ENCODE measurements at places on chromosomes 16 and 17.

DNA sequence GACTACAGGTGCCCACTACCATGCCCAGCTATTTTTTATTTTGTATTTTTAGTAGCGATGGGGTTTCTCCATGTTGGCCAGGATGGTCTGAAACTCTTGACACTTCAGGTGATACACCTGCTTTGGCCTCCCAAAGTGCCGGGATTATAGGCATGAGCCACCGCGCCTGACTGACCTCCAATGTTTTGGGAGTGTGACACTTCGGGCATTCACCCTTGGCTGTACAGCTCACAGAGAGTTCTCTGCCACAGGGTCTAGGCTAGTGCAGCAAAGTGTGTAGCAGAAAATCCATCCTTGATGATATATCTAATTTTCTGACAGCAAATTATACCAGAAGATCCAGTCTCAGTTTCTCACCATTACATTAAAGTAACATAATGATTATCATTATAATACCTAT lies 14.1 kb downstream of the FAM20A start:
- no peak for DNase-seq

- DNase-seq: no peak
Measured at GRCh38 chr17:63956296-63956920, 16.3 kb downstream of the SCN4A start.

- no peak for DNase-seq
Measured at GRCh38 chr17:80393961-80394360, 21.0 kb upstream of the ENDOV start.

DNA sequence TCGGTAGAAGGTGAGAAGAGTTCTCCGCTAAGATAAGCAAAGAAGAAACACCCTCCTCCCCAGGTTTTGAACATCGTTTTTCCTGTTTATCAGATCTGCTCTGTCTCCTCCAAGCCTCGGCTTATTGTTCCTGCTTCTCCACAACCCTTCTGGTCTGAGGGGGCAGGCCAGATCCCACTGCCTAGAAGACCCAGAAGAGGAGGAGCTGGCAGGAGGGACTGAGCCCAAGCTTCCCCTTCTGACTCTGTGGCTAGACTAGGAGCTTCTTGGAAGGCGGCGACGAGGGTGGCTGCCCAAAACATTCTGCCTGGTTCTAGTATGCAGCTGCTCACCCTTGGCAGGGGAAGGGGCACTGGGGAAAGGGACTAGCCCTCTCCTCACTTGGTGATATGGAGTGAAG lies 5.2 kb upstream of the HOXB5 start:
- no peak for DNase-seq

- no peak for DNase-seq
Measured at GRCh38 chr17:39695089-39695474, 4.8 kb upstream of the ERBB2 start.

DNA sequence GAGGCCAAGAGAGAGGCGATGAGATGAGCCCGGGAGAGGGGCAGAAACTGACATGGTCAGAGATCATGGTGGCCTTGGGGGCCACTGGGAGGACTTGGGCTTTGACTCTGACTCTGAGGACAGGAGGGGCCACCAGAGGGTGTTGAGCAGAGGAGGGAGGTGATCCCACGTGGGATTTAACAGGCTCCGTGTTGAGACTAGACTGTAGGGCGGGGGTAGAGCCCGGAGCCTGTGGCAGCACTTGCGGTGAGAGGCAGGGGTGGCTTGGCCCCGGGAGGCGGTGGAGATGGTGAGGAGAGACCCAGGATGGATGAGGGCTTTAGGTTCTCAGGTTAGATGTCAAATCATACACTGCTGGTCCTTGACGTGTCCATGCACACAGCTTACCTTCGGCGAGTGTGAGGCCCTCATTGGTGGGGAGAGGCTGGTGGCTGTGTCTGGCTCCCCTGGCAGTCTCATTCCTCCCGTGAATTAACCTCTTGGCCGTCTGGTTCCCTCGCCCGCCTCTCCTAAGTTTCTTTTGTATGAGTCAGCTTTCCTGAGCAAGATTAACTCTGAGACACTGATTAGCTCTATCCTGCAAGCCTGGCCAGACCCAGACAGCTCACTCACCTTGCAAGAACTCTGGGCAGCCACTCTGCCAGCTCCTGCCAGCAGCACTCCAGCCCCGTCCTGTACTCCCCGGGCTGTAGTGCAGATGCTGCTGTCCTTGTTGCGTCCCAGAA lies 39.7 kb downstream of the VPS35L start:
- no peak for DNase-seq

- DNase-seq: peak; percentile 75
Measured at GRCh38 chr17:52147431-52147830, 11.1 kb downstream of the CA10 start.

- DNase-seq: peak; percentile 65
Measured at GRCh38 chr17:59963738-59964481, 630 bp downstream of the RNFT1 start.

- DNase-seq: no peak
Measured at GRCh38 chr17:77566566-77567138, 391.9 kb upstream of the TNRC6C start.

DNA sequence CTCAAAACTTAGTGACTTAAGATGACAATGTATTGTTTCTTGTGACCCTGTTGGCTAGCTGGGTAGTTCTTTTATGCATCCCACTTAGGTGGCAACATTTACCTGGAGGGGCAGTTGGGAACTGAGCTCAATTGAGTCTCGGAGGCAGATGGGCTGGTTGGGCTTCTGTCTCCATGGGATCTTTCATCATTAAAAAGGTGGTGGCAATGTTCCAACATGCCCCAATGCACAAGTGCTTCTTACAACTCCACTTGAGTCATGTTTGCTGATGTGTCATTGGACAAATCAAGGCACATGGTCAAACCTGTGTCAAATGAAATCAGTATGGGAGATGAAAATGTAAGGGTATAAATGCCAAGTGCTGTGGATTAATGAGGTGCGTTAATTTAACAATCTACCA lies 11.7 kb upstream of the HS3ST3B1 start:
- DNase-seq: no peak

- no peak for DNase-seq
Measured at GRCh38 chr16:77912617-77913016, 109.7 kb upstream of the CLEC3A start.

DNA sequence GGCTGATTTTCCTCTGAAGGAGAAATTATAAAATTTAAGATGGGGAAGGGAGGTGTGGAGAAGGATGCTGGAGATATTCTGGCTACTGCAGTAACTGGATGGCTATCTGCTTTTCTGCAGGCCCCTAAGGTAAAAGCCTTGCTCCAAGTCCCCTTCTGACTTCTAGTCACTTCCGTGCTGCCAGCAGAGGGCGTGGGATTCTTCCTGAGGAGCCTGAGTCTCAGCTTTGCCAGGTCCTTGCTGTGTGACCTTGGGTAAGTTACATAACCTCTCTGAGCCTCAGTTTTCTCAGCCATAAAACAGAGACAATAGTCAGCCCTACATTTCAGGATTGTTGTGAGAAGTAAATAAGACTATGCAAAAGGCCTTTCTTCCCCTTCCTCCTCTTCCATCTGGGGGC lies 24.3 kb upstream of the TMEM220 start:
- peak; percentile 14 for DNase-seq

- peak; percentile 18 for DNase-seq
Measured at GRCh38 chr16:49704586-49705155, 151.2 kb downstream of the ZNF423 start.

DNA sequence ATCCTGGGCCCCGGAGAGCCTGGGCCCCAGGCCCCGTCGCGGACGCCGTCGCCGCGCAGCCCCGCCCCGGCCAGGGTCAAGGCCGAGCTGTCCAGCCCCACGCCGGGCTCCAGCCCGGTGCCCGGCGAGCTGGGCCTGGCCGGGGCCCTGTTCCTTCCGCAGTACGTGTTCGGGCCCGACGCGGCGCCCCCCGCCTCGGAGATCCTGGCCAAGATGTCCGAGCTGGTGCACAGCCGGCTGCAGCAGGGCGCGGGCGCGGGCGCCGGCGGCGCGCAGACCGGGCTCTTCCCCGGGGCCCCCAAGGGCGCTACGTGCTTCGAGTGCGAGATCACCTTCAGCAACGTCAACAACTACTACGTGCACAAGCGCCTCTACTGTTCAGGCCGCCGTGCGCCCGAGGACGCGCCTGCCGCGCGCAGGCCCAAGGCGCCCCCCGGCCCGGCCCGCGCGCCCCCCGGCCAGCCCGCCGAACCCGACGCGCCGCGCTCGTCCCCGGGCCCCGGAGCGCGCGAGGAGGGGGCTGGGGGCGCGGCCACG lies 36.8 kb upstream of the ZC3H18 start:
- DNase-seq: no peak

GRCh38 chr17:34411646-34412421 lies 48.8 kb upstream of the CCL1 start:
- no peak for DNase-seq

- no peak for DNase-seq
Measured at GRCh38 chr16:9251026-9251425, 159.6 kb downstream of the HAPSTR1 start.

- DNase-seq: no peak
Measured at GRCh38 chr16:1906055-1906845, 12.0 kb downstream of the HS3ST6 start.

GRCh38 chr16:25834101-25834500 lies 142.3 kb downstream of the HS3ST4 start:
- DNase-seq: no peak

DNA sequence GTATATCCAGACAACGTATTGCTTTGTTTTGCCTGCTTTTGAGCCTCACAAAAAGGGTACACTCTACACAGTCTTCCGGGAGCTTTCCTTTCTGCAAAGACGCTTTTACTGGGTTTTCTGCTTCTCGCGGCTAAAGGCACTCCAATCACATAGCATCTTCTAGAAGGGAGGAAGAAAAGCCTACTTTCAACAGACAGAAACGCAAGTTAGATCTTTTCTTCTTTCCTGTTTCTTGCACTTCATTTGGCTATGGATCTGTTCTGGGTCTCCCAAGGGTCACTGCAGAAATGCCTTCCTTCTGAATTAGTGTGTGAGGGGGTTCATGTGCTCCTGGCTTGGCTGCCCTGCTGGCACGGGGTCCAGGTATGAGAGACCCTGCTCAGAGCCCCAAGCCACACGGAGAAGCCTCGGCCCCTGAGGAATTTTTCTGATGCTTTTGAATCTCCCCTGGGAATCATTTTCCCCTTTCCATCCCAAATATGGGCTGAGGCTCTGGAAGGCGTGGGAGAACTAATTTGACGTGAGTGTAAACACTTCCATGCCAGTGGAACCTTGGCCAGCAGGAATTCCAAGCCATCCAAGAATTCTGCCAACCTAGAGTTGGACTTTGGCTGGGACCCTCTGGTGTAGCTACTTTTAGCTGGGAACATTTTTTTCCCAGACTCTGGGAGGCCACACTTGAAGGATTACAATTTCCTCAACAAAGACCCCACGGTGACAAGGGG lies 49.6 kb upstream of the NKD1 start:
- DNase-seq: no peak

DNA sequence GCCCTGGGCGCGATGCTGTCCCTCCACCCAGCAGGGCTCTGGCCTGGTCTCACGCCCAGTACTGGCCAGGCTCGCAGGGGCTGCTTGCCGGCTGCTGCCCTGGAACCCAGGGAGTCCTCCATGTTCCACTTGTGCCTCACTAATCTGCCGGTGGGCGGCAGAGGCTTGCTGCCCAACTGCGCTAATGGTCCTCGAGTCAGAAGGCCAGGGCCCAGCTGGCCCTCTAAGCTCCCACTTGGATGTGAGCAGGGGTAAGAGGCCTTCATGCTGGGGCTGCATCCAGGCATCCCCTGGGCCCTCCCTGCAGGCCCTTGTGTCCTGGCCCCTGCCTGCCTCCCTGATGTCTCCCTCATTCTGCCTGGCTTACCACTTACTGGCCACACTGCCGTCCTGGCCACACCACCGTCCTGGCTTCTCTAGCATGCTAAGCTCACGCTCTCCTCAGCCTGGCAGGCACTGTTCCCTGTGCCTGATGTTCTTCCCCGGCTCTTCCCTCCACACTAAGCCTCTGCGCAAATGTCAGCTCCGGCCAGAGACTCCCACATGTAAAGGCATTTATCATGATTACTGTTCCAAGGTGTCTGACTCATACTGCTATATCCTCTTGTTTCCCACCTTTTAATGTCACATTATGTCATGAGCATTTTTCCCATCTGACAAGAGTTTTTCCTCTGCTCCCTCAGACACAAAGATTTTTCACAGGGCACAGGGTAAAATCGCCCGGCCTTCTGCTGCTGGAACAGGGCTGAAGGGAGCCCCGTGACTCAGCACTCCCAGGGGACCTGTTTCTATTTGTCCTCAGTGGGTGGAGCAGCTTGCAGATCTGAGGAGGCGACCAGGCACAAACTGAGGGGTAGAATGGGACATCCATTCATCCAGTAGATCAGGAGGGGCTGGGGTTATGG lies 15.9 kb downstream of the B9D1 start:
- DNase-seq: no peak

- no peak for DNase-seq
Measured at GRCh38 chr16:55437625-55438024, 41.4 kb upstream of the MMP2 start.

- DNase-seq: no peak
Measured at GRCh38 chr17:73029991-73030390, 62.5 kb downstream of the SLC39A11 start.

- DNase-seq: no peak
Measured at GRCh38 chr17:80615376-80615775, 70.7 kb downstream of the RPTOR start.

DNA sequence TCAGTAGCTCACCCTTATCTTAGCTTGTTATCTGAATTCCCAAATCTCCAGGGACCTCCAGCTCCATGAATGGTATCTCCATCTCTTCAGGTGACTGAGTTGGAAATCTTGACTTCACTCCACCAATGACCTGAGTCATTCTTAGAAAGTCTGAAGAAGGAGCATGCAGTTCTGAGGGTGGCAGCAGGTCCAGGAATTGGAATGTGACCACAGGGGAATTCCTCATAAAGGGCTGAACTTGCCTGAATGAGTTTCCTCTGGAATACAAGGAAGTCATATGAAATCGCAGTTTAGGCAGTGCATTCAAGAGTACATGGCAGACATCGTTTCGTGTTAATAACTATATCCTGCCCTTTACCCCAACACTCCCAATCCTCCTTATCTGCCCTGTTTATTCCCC lies 12.5 kb upstream of the PYY start:
- no peak for DNase-seq

DNA sequence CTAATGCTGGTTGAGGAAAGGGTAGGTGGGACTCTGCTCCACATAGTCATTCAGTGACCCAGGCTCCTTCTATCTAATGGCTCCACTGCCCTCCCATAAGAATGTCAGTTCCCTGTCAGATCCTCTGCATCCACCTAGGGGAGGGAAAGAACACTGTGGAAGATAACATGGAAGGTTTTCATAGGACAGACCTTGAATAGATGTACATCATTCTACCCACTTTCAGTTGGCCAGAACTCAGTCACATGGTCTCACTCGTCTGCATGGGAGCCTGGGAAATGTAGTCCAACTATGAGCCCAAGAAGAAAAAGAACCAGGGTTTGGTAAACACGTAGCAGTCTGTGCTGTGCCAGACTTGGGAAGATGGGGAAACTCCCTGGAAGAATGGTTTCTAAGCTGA lies 27.1 kb upstream of the SCNN1B start:
- DNase-seq: no peak
